ENCODE measurements at places on chromosomes 2 and 18.

DNA sequence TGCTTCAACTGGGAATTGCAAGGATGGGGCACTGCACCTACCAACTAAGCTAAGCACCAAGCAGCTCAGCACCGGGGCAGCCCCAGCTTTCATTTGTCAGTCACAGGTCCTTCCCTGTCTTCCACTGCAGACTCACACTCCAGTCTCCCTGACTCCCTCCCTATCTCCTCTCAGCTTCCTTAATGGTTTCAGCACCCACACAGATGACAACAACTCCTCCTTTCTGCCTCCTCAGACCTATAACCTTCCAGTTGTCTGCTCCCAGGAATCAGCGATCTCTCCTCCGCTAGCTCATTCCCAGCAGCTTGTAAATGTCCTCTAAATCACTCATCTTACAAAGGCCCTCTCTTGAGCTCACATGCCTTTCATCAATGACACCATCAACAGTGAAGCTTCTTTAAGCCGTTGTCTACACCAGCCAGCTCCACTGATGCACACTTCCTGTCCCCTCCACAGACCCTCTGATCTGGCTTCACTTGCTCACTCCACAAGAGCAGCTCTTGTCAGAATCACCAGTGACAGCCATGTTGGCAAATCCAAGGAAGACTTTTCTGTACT is 32.1 kb downstream of the CLASP1 start:
- no peak for DNase-seq

- DNase-seq, result no peak
Measured at GRCh38 chr2:77228391-77228790, 293.8 kb downstream of the LRRTM4 start.

DNA sequence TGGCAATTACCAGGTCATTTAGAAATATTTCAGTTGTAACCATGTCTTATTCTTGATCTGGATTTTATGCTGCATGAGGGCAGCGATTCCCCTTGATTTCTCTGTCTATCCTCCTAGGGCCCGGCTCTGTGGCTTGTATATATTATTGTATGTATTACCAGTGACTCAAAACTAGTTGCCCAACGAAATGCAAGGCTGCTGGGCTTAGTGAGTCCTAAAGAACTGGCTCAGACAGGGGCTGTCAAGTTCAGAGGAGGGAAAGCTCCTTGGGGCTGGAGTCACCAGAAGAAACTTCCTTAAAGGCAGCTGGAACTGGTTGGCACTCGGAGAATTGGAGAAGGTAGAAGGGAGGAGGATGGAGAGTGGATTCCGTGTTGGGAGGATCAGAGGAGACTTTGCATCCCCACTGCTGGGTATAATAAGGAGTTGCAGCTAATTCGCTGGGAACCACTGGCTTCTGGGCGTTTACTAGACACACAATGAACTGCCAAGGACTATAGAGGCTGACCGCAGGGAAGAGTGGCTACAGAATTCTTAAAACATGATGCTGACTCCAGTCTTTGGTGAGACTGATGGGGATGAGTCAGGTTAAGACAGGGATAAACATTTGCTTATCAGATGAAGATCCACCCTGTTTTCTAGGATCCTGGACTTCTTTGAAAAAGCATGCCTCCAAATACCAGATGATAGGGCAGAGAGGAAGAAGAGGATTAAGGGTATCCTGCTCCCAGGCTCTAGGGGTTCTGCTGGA is 104.3 kb downstream of the PRKCE start:
- no peak for DNase-seq

DNA sequence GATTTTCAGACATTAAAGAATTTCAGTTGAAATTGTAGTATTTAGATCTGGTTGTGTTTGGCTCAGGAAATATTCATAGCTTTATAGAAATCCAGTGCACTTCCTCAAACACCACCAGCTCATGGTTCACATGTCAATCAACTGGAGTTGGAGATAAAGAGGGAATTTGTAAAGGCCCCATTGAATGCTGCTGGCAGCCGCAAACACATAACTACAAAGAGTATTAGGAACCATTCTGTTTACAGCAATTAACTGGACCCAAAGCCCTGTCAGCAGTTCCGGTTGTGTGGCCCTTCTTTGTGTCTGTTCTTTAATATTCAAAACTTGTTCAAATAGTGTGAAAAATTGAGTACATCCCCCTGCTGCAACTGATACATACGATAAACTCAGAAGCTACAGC is 107.4 kb upstream of the LRRTM4 start:
- no peak for DNase-seq

GRCh38 chr2:113169002-113169530 is 4.7 kb upstream of the PSD4 start:
- no peak for DNase-seq

Measured in T-cell (primary cell).